Amygdala (tissue), 56 donors: ENCODE measurements at places on chromosomes 1 and 21.

DNA sequence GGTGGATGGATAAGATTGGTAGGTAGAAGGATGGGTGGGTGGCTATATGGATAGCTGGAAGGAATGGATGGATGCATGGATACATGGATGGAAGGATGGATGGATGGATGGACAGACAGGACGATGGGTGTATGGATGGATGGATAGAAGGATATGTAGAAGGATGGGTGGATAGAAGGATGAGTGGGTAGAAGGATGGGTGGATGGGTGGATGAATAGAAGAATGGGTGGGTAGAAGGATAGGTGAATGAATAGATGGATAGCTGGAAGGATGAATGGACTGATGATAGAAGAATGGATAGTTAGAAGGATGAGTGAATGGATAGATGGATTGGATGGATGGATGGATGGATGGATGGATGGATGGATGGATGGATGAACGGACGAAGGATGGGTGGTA lies 5.0 kb downstream of the MASP2 start:
- no peak for DNase-seq

- DNase-seq: no peak
Measured at GRCh38 chr21:42247716-42248115, 28.8 kb downstream of the ABCG1 start.

GRCh38 chr21:38968887-38969543 lies 163.3 kb downstream of the ETS2 start:
- DNase-seq: no peak

- no peak for DNase-seq
Measured at GRCh38 chr1:172070055-172070454, 228.8 kb downstream of the DNM3 start.

DNA sequence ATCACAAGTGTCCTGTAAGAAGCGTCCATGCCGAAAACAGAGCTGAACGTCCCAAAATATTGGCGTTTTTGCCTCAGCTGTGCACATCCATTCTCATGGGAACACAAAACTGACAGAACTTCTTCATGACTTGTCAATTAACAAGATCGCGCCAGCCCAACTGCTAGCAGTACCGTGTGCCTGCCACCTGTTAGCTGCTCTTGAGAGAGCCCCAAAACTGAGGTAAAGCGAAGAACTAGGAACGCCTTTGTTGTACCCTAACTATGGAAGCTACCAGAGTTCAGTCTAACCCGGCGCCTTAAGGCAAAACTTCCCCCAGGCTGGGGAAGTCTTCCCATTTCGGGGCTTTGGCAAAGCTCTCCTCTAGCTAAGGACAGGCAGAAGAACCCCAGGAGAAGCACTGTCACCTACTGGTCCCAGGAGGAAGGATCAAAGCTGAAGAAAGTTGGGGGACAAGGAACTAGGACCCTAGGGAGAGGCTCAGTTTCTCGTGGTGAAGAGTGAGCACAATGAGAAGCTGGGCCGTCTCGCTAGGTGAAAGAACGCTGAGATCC lies 719 bp downstream of the EYA3 start:
- no peak for DNase-seq

GRCh38 chr21:42375506-42375905 lies 9.2 kb upstream of the TFF1 start:
- no peak for DNase-seq

- DNase-seq: no peak
Measured at GRCh38 chr1:100448366-100448765, 89.6 kb upstream of the GPR88 start.

- peak; percentile 38 for DNase-seq
Measured at GRCh38 chr1:17606826-17607440, 67.4 kb downstream of the ARHGEF10L start.

- DNase-seq: no peak
Measured at GRCh38 chr1:41122851-41123518, 101.5 kb upstream of the SLFNL1 start.

GRCh38 chr21:38286739-38287471 lies 30.1 kb downstream of the KCNJ15 start:
- no peak for DNase-seq

DNA sequence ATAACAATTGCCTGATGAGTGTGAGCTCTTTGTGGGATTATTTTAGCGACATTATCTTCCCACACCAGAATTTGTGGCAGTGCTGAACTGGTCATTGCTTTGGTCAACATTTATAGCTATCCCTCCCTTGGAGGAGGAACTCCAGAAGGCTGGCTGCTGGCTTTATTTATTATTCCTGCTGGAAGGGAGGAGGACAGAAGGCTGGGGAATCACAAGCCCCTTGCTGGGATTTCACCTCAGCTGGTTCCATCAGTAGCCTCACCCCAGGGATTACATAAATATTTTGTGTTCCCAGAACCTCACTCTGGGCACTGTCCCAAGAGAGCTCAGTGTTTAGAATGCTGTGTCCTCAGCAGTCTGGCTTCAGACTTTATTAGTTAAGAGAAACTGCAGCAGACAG lies 102.8 kb upstream of the C1orf21 start:
- DNase-seq: no peak

- no peak for DNase-seq
Measured at GRCh38 chr21:33339135-33339534, 14.4 kb downstream of the IFNAR1 start.

DNA sequence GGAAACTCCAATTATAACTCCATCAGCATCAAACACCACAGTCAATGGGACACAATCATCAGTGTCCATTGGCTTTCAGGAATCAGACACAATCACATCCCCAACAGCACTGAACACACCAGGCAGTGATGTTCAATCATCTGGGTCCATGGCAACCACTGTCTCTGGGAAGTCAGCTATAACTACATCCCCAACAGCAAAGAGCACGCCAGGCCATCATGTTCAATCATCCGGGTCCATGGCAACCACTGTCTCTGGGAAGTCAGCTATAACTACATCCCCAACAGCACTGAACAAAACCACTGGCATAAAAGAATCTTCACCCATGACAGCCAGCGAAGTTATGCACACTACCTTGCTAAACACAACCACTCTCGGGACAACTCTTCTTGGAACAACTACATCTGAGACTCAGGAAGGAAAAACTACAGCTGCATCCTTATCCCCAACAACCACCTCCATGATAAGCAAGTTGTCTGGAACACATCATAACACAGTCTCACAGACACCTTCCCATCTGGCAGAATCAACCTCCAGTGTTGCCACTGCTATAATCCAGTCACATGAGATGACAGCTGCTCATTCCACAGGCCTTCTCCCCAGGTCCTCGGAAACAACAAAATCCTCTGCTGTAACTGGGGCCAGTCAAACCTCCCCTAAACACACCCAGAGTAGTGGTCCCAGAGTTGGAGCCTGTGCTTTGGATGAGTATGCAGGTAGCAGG lies 19.9 kb downstream of the CATSPER4 start:
- DNase-seq: no peak

DNA sequence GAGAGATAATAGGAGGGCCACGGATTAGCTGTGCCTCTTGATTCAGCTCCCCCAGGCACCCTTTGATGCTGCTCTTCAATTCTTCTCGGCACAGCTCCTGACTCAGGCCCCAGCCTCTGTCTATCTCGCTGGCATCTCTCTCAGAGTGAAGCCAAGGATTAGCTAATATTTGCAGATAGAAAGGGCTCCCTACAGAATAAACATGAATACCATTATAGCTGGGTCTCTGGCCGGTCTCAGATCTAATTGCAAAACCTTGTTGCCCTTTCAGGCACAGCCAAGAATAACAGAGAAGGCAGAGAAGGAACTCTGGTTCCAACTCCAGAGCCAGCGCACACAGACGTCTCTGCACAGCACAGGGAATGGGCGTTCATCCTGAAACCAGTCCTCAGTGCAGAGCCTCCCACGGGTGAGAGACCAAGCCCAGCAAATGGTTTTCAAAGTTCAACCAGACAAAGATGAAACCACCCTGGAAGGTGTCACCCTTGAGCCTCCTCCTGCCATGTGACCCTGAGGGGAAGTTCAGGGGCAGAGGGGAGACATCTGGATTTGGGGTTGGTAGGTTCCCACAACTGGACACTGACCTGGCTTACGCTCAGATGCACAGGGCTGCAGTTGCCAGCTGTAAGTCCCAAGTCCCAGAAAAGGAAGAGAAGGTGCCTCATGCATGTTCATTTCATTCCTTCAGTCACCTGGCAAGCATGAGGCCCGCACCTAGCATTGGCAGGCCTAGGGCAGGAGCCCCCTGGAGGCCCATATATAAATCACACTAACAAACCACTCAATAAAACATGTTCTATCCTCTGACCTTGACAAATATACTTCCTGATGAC lies 394.0 kb downstream of the NPHP4 start:
- no peak for DNase-seq

GRCh38 chr1:92916899-92917298 lies 44.4 kb downstream of the DIPK1A start:
- DNase-seq: no peak

- no peak for DNase-seq
Measured at GRCh38 chr1:22731924-22732720, 21.5 kb downstream of the EPHB2 start.

DNA sequence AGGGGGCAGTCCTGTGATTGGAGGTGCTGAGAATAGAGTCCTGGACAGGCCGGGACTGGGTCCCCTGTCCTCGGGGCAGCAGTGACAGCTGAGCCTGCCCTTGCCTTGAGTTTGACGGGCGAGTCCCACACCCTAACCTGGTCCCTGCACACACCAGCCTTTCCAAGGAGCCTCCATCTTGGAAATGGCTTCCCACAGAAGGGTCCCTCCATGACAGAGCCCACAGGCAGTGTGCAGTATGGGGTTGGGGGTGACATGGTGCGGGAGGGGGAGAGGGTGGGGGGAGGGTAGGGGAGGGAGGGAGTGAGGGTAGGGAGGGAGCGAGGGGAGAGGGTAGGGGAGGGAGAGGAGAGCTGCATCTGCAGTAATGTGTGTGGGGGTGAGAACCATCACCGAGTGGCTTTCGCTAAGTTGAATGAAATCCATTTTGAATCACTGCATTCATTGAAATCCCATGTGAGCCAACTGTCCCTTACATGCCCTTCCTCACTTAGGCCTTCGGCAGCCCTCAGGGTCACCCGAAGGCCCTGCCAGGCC lies 10.1 kb upstream of the TMEM52 start:
- no peak for DNase-seq

GRCh38 chr1:113930499-113931161 lies 1.5 kb downstream of the HIPK1 start:
- DNase-seq: no peak

- no peak for DNase-seq
Measured at GRCh38 chr1:183544598-183545297, 45.5 kb downstream of the NCF2 start.

- peak; percentile 34 for DNase-seq
Measured at GRCh38 chr1:233327651-233328141, at the start of gene MAP3K21. TSS of gene MAP3K21 (plus strand) at chr1:233327724. CDS start at chr1:233328029, 305 bp downstream.

DNA sequence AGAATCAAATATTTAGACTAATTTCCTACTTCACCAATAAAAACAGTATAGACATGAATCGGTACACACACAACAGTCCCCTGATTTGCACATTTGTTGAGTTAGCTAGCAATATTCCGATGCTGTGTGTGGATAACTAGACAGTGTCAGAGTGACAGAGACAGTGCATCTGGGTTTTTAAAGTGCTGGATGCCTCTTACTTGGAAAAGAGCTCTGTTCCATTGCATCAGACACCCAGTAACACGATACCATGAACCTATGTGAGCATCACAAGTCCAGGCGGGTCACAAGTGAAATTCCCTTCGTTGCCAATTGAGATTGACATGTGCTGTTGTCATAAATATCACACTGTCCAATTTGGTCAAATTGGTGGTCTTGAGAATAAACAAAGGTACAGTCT lies 82.0 kb upstream of the ESRRG start:
- DNase-seq: no peak

DNA sequence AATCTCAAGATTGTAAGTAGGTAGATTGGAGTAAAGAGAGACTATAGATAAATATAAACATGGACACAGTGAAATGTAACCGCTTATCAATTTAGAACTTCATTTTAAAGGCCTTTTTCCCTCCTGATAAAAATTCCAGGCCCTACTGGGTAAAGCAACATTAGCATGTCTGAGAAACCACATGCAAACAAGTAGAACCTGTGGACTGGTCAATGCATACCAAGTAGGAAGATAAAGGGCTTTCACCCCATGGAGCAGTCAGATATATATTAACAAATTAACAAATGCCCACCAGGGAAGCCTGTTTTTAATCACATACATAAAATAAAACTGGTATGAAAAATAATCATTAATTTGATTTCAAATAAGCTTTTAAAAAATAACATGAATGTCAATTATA lies 8.1 kb downstream of the DPH5 start:
- no peak for DNase-seq

- no peak for DNase-seq
Measured at GRCh38 chr1:87644579-87645190, 316.0 kb downstream of the LMO4 start.

DNA sequence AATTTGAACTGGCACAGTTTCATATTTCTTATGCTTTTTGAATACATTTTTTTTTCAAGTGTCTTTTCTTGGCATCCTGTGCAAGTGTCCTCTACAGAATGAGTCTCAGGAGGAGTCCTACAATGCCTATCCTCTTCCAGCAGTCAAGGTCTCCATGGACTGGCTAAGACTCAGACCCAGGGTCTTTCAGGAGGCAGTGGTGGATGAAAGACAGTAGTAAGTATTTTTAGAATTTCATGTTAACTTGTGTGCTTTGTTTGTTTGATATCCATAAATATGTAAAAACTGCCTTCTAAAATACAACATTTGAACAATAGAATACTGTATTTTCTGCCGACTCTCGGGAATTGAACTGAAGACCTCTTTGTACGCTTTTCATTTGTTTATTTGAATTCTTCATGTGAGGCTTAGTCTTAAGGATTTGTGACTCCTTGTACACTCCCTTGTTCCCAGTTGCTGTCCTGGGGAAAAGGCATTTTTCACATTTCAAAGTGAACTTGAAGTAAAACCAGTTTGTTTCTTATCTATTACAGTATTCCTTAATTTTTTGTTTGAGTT lies 56.6 kb downstream of the NCF2 start:
- DNase-seq: no peak

DNA sequence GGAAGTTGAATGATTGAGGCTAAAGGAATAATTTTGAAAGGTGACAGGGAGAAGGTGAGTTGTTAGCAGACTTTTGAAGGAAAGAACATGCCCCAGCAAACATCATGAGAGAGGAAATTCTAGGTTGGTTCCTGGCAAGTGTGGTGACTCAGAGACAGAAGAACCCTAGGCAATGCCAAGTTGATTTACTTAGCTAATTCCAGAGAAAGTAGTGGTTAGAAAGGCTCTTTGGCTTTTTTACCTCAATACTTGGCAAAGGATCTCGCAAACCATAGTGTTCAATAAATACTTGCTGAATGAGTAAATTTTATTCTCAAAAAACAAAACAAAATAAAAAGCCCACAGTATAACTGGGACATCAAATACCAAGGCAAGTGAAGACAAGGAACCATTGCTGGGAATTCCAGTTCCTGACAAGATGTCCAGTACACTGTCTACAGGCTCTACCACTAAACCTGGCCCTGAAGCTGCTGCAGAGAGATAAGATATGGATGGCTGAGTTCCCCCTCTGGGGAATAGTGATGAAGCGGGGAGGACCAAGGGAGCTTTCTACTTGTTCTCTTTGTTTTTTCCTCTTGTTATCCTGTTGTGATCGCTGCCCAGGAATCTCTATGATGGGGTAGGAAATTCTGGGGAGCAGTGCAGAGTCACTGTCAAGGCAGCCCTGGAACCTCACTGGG lies 48.2 kb downstream of the IL12RB2 start:
- no peak for DNase-seq

GRCh38 chr1:31617916-31618746 lies 642 bp downstream of the HCRTR1 start:
- DNase-seq: no peak
